Activated T-helper 17 cell treated with anti-CD3 and anti-CD28 coated beads, Interleukin-2, amount 50 U/mL, for 72 hours (primary cell): ENCODE measurements at places on chromosomes 1 and 21.

DNA sequence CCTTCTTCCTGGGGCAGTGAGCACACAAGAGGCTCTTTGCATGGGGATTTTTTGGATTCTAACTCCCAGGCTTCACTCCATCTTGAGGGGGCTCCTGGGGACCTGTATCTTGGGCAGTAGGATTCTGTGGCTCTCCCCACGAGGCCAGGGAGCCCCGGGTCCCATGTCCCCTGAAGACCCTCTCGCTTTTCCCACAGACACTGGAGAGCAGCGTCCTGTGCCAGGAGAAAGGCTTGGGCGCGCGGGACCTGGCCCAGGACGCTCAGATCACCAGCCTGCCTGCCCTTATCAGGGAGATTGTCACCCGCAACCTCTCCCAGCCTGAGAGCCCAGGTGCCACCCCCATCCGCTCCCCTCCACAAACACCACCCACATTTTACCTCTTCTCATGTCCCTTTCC is 735 bp downstream of the CROCC start:
- ATAC-seq: no peak

- no peak for ATAC-seq
Observed at GRCh38 chr1:168098534-168099320, 38.0 kb downstream of the GPR161 start.

DNA sequence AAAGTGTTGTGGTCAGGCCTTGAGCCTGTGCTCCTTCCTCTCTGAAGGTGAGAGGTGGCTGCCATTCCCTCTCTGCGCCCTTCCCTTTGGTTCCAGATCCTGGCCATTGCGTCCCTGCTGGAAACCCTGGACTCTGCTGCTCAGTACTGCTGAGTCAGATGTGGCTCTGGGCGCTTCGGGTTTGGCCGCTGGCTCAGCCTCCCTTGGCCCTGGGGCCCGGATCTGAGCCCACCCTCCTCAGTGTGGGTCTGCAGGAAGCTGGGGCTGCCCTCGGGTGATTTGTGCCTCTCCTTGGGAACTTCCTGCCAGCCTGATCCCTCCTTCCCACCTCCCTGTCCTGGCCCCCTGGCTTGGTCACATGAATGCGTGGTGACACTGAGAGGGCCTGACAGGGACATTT is 32.2 kb downstream of the QSOX1 start:
- ATAC-seq: no peak

DNA sequence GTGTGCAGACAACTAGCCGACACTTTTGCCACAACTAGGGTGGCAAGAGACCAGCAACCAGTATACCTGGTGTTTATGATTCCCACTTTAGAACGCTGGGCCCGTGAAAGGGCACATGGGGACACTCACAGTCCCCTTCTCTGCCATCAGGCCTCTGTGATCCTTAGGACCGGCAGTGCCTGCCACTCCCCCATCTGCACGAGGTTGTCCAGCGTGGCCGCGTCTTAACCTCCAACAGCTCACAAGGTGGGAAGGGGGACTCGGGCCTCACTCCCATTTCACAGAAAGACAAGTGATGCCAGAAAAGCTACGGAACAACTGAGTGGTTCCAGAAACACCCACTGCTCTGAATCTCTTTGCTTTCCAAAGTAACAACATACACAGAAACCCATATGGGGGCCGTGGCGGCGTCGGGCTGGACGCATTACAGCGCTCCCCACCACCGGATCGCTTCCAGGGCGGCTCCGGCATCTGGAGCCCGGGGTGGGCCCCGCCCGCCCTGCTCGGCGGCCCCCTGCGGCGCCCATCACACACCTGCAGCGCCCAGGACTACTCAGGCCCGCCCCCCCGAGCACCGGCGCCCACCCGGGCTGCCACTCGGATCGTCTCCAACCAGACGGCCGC is 1.0 kb downstream of the ZNF496 start:
- no peak for ATAC-seq

- ATAC-seq: peak; percentile 87
Observed at GRCh38 chr1:181099152-181100014, 10.9 kb downstream of the IER5 start.

- no peak for ATAC-seq
Observed at GRCh38 chr1:8343464-8344001, 25.6 kb downstream of the SLC45A1 start.

DNA sequence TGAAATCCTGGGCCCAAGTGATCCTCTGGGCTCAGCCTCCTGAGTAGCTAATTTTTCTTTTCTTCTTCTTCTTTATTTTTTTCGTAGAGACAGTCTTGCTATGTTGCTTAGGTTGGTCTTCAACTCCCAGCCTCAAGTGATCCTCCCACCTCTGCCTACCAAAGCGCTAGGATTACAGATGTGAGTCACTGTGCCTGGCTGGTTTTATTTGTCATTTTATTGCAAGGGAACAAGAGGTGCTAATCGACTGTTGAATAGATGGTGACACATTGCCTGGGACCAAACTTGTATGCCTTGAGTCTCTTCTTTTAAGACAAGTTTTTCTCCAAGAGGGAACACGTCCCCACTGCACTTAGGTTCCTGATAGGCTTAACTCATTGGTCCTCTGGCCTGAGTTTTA is 20.0 kb upstream of the KLHDC8A start:
- ATAC-seq: no peak

GRCh38 chr1:11649237-11649623 is 5.0 kb downstream of the FBXO2 start:
- no peak for ATAC-seq

DNA sequence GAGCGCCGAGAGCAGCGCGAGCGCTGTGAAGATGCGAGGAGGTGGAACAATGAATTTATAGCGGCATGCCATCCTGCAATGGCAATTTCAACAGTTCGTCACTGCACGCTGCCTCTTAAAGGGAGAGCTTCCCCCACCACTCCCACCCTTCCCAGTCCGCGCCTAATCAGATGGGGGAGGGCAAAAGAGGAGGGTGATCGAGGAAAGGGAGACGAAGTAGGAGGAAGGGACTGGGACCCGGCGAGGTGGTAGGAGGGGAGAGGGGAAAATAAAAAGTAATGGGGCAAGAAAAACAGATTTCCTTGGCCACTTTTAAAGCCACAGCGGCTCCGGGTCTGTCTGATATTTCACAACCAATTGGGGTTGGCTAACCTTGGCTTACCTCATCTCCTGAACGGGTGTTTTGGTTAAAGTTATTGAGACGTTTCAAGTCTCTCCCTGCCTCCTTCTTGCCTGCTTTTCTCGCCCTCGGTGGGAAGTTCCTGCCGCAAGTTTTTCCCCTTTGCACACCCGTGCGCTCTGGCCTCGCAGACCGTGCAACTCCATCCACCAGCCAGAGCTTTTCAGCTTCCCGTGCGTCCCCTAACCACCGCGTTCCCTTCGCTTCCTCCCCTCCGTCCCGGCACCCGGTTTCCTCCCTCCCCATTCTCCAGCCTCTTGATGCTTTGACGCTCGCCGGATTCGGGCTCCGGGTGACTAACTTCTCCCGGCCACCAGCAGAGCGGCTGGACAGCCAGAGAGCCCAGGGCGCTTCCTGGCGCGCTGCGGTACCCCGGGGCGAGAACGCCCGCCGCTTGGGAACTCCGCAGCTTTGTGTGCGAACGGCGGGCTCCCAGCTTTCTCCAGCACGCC is at the start of gene ADAMTS5:
TSS of gene ADAMTS5 (minus strand) at position 27 of the 852 bp plus-strand sequence. CDS start 697 bp downstream, outside the sequence.
- ATAC-seq: no peak

- ATAC-seq: no peak
Observed at GRCh38 chr1:173164686-173165085, 42.4 kb downstream of the TNFSF4 start.

GRCh38 chr1:204344665-204345355 is 14.9 kb downstream of the PLEKHA6 start:
- ATAC-seq: no peak

DNA sequence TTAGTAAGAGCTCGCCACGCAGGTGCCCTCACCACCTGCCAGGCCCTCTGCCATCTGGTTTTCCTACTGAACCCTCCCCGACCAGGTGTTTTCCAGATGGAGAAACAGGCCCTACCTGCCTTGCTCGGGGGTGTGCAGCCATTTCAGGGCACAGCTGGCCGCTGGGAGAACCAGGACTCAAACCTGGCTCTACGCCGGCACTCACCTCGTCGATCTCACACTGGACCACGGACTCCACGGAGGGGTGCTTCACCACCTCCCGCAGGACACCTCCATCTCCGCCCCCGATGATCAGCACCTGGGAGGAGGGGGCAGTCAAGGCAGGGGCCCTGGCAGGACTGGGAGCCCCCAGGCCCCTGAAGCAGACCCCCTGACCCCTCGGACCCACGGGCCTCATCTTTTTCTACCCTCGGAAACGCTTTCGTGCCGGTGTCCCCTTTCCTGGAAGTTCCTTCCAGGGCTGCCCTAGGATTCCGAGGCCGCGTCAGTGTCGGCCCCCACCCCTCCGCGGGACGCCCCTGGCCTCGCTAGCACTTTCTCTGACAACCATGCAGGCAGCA is 1.1 kb downstream of the SRM start:
- no peak for ATAC-seq

DNA sequence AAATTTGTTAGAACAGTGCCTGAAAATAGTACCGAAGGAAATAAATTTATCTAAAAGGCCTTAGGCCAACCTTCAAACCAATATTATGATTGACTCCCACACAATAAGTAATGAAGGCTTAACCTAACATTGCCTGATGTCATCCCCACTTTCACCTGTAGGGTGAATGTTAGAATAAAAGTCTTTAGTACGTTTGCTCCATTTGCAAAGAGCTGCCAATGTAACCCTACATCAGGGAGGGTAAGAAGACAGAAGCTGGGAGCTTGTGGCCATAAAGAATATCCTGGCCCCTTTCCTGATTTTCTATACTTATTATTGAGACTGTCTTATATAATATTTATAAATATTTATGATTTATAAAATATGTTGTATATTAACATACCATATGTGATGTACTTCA is 661.8 kb upstream of the CXADR start:
- ATAC-seq: no peak

DNA sequence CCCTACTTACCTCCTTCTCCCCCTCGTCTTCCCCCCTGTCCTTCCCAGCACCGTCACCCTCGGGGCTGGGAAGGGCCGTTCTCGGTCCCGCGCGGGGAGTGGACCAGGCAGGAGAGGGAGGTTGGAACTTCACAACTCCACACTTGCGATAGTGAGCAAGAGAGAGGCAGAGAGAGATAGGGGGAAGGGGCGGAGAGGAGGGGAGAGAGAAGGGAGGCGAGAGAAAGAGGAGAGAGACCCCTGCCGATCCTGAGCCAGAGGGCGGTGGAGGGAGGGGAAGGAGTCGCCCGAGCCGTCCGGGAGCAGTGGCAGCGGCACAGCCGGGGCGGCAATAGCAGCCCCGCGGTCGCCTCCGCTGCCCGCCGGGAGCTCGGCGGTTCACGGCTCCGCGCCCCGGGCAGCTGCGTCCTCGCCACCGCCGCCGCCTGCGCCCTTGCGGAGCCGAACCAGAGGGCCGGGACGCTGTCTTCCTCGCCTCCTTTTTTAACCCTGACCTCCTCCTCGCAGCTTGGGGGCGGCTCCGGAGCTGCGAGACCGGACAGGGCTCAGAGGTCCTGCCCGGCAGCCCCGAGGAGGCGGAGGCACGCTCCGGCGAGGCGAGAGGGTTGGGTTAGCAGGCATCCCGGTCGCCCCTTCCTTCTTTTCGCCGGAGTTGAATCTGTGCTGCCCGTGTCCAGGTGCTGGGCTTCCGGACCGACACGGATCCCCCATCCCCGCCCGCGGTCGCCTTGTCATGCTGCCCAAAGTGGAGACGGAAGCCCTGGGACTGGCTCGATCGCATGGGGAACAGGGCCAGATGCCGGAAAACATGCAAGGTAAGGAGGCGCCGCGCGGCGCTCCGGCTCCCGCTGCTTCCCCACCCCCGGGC is 11.7 kb downstream of the NR5A2 start:
- ATAC-seq: peak; percentile 40

DNA sequence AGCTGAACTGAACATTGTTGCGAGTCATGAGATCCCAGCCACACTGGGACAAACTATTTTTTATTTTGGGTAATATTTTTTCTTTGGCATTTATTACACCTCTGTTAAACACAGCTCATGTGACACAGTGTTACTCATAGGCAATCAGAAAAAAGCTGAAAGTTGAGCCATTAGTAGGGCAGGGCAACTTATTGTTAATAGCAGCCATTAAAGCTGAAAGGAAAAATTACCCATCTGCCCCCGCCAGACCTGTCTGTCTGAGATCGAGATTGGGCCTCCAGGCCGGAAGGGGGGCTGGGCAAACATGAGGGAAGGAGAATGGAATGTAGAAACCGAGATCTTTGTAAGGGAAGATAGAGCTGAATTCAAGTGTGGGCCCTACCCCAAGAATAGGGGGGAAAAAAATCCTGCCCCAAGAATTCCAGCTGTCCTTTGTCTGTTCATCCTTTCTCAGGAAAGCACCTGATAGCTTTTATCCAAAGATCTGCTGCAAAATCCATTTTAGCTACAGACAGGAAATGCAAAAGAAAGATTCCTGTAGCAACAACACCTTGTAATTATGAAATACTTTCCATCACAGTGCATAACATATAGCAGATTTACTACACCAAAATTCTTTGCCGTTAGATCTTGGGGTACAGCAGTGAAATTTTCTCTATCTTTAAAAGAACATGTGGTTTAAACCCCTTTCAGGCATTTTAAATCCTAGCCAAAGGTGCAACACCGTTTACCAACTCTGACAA is 212.8 kb downstream of the PBX1 start:
- ATAC-seq: no peak

DNA sequence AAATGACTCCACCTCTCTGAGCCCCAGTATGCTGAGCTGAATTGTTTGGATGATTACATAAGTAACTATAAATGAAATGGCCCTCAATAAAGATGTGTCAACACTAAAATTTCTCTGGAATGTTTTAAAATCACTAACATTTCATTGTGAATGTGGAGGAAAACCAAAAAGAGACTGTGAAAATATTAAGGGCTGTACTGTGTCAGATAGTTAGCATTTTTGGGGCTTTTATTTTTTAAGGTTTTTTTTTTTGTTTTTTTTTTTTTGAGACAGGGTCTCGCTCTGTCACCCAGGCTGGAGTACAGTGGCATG is 6.3 kb downstream of the MYOC start:
- no peak for ATAC-seq

- ATAC-seq: no peak
Observed at GRCh38 chr1:24465099-24465498, 37.5 kb upstream of the RCAN3 start.

GRCh38 chr1:9161963-9162362 is 33.1 kb upstream of the GPR157 start:
- ATAC-seq: no peak

DNA sequence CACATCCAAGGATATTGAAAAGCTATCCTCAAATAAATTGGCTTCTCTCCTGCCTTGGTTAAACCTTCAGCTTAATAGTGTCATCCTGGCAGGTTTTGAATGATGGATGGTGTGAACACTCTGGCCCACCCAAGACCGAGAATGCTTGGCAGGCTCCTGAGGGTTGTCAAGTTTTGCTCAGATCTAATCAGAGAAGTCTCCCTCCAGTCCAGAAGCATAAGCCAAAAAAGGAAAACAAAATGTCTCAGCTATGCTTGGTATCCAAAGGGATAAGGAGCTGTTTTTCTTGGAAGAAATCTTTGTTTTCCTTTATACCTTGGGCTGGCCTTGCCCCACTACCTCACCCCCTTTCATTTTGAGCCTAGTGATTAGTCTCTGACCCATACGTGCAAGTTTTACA is 172.7 kb downstream of the CRB1 start:
- no peak for ATAC-seq

DNA sequence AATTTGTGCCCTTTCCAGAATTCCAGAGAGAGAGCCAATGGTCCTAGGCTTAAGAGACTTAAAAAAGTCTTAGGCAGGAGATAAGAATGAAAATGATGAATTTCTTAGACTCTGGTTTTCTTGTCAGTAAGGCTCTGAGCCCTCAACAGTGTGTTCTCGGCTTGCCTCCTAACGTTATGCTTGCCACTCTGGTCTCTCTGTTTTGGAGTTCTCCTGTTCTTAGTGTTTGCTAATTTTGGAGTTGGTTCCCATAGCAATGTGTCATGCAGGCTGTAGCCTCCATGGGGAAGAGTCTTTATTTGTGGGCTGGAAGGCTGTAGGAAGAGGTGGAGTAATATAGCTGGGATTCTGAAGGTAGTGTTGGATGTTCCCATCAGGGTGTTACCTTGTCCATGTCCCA is 19.9 kb downstream of the TBX19 start:
- ATAC-seq: no peak
